Tongue (tissue), 3 donors: ENCODE measurements at places on chromosomes 7 and 10.
A peak's percentile ranks its signal among the peaks of the same experiment; 100 is the strongest.

GRCh38 chr7:50367100-50367499, 62.6 kb downstream of the IKZF1 start:
- no peak for DNase-seq

- DNase-seq, result no peak
These were observed 163.7 kb downstream of the WNT2 start for GRCh38 chr7:117158941-117159697.

DNA sequence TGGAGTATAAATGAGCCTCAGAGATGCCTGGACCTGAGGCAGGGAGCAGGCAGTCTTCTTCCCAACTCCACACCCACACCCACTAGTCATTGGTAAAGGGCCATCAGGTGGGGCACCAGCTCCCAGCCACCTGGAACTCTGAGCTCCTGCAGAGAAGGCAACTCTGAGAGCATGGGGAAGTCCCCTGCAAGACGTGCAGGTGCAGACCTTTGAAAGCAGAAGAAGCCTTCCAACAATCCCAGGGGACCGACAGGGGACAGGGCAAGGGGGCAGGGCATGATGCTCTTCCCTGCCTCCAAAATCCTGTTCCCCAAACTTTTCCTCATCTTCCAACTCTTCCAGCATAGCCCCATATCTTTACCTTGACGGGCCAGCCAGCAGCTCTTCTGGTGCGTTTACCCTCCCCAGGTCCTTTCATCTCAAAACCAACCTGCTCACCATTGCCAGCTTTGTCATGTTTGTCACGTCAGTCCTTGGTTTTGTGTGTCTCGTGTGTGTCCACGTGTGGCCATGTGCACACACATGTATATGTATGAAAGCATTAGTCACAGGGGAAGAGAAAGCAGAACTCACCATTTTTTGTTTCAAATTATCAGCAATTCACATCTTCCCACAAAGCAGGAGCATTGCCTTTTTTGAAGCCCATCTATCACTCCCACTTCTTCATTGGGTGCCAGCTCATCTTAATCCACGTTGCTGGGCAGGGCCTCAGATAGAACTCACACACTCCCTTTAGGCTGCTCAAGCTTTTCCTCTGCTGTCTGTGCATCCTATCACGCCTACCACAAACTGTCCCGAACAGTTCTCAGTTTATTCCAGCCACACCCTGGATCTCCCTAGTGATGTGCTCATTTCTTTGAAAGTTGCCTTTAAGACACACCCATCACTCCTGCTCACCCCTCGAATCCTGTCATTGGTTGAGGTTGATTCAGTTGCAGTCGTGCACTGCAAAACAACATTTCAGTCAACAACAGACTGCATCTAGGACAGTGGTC, 41.0 kb upstream of the AMPH start:
- no peak for DNase-seq

DNA sequence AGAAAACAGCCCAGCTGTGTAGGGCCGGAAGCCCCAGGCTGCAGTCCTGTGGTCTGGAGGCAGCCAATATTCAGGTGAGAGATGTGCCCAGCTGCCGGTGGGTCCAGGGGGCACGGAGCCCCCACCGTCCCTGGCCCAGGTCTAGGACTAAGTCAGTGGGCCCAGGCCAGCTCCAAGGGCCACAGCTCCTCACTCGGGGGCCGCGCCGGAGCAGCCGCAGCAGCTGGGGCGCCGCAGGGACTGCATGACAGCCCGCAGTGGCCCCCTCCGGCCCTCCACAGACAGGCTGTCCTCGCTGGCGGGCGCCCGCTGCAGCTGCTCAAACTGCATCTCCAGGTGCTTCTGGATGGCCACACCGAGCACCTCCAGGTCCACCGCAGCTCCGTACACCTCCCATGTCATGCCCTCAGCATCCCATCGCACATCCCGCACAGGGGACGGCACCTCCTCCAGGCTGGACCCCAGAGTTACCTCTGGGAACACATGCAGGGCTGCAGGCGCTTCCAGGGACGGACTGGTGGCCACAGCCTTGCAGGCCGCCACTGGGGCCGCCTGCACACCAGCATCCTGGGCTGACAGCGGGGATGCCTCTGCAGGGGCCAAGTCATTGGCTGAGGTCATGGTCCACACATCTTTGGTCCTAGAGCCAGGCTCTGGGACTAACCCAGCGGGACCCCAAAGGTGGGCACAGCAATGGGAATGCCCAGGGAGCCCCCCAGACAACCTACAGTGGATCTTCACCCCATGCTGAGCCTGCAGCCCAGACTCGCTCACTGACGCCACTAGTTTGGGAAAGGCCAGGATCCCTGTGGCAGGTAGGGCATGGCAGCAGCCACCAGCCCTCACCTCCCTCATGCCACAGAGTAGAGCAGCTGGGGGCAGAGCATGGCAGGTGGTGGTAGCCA, 7.0 kb downstream of the GPRIN2 start:
- DNase-seq, result no peak

DNA sequence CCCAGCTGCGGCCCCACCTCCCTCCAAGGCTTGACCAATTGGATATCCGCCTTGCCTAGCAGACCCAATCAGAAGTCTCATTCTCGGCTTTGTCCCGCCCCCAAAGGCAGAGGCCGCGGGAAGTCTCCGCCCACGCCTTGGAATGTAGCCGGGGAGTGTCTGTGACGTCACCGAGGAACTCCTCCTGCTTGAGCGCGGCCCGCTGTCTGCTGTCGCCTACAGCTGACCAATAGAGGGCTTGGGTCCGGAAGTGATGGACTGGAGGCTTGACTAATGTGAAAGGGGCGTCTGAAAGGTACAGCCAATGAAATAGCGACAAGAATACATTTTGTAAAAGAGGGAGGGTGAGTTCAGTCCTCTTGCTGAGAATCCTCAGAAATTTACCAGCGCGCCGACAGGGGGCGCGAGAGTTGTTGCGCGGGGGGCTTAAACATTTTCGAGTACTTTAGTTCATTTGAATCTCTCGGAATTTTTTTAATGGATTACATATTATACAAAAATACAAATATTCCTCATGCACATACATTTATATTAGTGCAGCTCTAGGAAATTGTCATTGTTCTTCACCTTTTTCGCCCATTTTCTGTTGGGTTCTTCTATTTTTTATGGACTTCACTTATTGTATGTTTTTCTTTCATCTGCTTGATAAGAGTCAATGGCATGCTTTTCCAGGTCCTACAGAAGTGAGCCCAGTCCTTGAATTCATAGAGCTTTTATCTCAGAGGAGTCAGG, 376 bp upstream of the CREB3L2 start:
- peak; percentile 100 for DNase-seq

- no peak for DNase-seq
These were observed 78.0 kb downstream of the PRR15 start for GRCh38 chr7:29641651-29642050.

GRCh38 chr7:151677581-151678226, 158.0 kb upstream of the RHEB start:
- DNase-seq, result no peak

GRCh38 chr7:105776068-105776790, 100.2 kb downstream of the ATXN7L1 start:
- DNase-seq, result peak; percentile 76

GRCh38 chr7:13036256-13036780, 348.9 kb downstream of the ARL4A start:
- DNase-seq, result no peak

GRCh38 chr7:141369422-141369821, 181.8 kb upstream of the AGK start:
- peak; percentile 17 for DNase-seq

DNA sequence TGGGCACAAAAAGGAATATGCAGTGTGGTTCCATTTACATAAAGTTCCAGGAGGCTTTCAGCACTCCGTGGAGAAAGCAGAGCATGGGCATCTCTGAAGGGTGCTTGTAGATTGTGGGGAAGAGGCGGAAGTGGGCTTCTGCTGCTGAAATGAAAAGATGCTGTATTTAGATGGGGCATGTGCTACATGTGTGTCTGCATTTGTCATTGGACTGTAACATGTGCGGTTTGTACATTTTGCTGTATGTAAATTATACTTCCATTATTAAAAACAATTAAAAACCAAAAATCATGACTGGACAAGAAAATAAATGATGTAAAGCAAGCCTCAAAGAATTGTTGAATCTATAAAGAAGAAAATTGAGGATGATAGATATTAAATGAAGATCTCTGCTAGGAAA, 334.0 kb downstream of the WDR37 start:
- DNase-seq, result no peak

DNA sequence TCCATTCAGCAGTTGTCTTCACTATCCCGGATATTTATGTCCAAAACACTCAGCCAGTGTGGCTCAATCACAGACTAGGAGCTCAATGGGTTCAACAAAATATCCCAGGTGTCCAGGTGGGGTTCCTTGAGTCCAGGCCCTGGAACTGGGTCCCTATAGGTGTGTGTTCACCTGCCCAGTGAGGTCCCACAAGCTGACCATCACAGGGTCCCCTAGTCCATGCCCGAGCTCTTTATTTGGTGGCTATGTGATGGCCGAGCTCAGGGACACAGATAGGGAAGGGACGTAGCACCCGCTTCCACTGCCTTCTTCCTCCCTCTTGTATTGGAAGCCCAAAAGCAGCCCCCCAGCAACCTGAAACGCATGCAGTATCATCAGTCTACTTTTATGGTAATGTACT, 78.9 kb upstream of the DDC start:
- DNase-seq, result no peak

DNA sequence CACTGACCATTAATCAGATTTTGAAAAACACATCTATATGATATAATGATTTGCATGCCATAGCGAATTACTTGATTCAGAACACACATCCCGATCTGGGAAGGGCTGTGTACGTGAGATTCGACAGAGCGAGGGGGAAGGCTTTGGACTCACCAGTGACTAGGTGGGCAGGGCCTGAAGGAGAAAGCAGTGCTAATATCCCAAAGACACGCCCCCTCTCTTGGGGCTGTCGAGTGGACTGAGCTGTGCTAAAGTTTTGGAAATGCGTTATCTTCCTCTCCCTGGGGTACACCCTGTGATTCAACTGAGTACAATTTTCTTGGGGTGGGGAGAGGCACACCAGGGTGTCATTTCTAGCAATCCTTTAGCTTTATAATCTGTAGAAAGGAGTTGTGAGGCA, 1.8 kb downstream of the LRRC17 start:
- peak; percentile 74 for DNase-seq

GRCh38 chr10:13678101-13678843, 91.5 kb downstream of the PRPF18 start:
- peak; percentile 57 for DNase-seq

DNA sequence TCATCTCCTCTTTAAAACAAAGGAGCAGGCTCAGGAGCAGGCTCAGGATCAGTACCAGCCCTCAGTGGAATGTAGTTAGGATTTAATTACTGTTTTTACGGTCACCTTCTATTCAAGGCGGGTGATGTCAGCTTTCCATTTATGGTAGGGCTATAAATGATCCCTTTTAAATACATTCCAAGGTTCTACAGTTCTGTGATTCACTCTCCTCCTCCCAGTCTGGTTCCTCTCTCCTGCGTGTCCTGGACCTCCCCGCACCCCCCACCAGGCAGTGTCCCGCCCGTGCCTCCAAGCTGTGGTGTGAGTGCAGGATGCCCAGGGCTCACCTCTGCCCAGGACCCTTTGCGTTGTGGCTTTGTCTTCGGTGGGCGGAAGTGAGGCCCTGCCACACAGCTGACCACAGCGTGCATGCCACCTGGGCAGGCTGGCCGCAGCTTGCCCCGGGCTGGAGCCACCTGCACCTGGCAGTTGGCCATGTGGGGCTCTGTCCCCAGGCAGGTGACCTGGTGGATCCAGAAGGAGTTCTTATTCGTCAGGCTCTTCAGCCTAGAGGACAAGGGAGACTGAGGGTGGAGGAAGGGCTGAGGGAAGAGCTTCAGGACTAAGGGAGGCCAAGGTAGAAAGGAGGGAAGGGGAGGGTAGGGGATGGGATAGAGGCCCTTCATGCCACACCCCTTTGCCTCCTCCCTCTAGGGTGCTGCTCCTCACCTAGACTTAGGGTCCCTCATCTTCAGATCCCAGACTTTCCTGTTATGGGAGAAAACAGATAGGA, 9.1 kb downstream of the LOXL4 start:
- no peak for DNase-seq

- DNase-seq, result no peak
These were observed 62.8 kb downstream of the ADARB2 start for GRCh38 chr10:1674501-1674900.

- DNase-seq, result no peak
These were observed 5.4 kb downstream of the CPVL start for GRCh38 chr7:29140873-29141468.

GRCh38 chr10:114286921-114287320, 47.9 kb downstream of the VWA2 start:
- no peak for DNase-seq

DNA sequence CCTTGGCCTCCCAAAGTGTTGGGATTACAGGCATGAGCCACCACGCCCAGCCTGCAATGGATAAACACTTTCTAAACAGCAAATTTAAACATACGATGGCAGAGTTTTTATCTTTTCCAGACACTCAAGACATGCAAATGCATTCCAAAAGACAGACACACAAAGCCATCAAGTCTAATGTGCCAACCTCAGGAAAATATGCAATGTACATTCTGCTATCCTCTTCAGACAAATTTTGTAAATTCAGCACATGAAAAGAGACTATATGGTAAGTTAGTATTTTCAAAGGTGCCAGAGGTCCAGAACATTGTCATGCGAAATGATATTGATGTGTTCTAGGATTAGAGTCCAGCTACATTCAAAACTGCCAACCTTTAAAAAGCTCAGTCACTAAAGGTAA, 19.8 kb downstream of the HACD1 start:
- no peak for DNase-seq

DNA sequence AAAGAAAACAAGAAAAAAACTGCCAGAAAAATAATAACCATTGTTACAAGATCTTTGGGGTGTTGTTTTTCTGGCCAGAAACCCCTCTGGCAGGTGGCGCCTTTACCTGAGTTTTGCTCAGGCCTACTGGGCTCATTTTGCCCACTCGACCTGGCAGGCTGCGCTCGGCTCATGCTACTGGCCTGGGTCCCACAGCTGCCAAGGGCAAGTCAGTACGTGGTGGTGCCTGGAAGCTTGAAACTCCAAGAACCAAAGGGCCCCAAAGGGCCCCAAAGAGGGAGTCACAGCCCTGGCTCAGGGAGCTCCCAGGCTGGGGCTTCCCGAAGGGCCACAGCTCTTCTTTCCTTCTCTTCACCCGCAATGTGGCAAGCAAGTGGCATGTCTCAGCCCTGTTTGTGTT, 42.7 kb downstream of the CACUL1 start:
- no peak for DNase-seq

DNA sequence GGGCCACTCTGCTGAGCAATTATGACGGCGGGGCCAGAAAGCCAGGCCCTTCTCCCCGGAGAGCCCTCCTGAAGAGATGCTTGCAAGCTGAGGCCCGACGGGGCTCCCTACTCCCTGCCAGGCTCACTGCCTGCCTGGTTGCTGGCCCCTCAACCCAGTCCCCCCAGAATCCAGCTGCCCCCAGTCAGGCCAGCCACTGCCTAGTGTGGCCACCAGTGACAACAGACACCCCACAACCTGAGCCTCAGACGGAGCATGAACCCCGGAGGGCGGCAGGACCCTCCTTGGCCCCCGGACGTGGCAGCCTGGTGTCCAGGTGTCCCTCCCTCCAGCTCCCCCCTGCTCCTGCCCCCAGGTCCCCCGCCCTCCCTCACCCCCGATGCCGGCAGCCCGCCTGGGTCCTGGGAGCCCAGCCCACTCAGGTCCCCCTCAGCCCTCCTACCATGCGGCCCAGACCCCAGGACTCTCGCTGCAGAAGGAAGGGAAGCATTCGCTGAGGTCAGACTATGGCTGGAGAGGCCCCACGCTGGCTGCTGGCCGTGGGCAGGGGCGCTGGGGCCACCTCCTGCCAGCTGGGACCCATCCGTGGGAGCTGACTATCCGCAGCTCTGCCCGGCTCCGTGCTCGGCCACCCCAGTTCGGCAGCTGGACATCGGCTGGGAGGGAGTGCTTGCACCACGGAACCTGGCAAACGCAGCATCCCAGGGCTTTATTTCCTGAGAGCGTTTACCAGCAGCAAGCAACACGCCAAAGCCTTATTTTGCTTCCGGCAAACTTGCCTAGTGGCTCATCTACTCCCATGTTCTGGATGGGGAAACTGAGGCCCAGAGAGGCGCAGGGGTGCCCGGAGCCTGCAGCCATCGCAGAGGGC, 89.8 kb downstream of the UNCX start:
- peak; percentile 32 for DNase-seq
